ENCODE measurements at places on chromosomes 1 and 21.
A peak's percentile ranks its signal among the peaks of the same experiment; 100 is the strongest.

- DNase-seq: no peak
Measured at GRCh38 chr1:6688001-6688400, 13.6 kb downstream of the DNAJC11 start.

- no peak for DNase-seq
Measured at GRCh38 chr1:33007190-33008050, 29.3 kb downstream of the AK2 start.

DNA sequence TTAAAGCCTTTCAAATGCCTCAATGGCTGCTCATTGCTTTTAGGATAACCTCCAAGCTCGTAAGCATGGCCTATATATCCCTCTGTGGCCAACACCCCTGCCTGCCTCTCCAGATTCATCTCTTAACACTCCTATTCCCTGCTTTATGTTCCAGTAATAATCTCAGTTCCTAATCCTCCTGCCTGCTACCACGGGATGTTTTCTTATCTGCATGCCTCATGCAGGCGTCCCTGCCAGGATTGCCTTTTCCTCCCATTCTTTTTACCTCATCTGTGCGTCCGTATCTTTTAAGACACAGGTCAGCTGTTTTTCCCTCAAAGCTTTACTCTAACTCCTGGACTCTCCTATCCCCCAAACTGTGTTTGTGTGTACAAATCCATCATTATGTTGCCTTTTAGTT is 36.1 kb downstream of the ZBTB40 start:
- DNase-seq: no peak

DNA sequence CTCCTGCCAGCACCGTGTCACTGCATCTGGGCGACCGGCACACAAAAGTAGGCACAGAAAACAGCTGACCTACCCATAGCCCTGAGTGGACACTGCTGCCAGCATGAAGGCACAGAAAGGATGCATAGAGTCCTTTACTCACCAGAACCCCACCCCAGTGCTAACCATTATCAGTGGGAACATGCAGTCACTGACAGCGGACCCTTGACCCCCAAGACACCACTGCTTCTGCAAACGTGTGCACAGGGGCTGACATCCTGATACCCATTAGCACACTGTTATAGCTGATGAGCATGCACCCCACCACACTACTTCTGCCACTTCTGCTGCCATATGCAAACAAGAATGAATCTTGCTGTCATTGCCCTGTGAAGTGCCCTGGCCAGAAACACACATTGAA is 953.0 kb upstream of the NCAM2 start:
- DNase-seq: no peak

DNA sequence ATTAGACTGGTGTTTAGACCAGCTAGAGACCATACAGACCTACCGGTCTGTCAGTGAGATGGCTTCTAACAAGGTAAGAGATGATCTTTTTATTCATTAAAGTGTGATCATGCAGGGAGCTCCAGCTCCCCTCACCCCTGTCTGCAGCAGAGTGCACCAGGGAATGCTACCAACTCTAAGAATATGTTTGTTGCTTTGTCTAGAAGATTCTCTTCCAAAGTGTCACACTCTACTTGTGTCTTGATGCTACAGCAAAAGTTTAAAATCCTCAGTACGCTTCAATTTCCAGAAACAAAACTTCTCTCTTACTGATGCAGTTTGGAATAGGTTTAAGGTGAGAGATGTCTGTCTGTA is 201.4 kb upstream of the SGIP1 start:
- DNase-seq: no peak

- DNase-seq: peak; percentile 67
Measured at GRCh38 chr1:41573785-41574713, 89.6 kb upstream of the EDN2 start.

- no peak for DNase-seq
Measured at GRCh38 chr1:59903141-59903754, 23.3 kb downstream of the CYP2J2 start.

- no peak for DNase-seq
Measured at GRCh38 chr1:154869351-154870114, 548 bp downstream of the KCNN3 start.

DNA sequence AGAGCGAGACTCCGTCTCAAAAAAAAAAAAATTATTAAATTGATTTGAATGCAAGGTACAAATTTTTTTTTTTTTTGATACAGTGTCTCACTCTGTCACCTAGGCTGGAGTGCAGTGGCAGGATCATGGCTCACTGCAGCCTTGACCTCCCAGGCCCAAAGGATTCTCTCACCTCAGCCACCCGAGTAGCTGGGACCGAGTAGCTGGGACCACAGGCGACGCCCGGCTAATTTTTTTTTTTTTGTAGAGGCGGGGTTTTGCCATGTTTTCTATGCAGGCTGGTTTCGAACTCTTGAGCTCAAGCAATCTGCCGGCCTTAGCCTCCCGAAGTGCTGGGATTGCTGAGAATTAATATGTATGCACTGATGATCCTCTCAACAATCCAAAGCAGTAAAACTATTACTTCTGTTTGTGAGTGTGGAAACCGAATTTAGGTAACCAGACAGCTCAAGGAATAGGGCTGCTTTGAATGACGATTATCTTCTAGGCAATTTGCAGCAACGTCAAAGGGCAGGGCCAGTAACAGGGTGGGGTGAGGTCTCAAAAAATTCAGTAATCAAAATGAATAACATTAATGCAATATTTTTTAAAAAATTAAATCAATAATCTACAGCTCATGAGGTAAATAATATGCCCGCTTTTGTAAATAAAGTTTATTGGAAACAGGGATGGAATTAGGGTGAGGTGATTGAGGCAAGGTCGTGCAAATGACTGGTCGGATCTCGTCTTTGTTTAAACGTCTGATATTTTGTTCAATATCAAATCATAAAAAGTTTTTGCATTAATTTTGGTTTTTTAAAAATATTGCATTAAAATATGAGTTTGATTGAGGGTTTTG is 1.2 kb downstream of the CLSPN start:
- no peak for DNase-seq

DNA sequence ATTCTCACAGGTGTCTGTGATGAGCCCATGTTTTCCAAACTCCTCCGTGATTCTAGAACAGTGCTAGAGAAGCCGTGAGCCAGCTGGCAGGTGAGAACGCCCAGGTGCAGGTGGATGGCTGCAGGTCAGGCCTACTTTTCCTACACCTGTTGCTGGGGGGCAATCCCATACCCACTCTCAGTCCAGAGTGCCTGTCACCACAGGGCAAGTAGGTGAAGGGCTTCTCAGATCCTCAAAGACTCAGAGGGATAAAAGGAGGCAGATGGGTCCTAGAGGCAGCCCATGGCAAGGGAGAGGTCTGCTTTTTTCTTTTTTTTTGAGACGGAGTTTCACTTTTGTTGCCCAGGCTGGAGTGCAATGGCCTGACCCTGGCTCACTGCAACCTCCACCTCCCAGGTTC is 50.7 kb upstream of the H6PD start:
- DNase-seq: no peak

GRCh38 chr1:36109041-36109679 is 15.9 kb downstream of the COL8A2 start:
- no peak for DNase-seq

DNA sequence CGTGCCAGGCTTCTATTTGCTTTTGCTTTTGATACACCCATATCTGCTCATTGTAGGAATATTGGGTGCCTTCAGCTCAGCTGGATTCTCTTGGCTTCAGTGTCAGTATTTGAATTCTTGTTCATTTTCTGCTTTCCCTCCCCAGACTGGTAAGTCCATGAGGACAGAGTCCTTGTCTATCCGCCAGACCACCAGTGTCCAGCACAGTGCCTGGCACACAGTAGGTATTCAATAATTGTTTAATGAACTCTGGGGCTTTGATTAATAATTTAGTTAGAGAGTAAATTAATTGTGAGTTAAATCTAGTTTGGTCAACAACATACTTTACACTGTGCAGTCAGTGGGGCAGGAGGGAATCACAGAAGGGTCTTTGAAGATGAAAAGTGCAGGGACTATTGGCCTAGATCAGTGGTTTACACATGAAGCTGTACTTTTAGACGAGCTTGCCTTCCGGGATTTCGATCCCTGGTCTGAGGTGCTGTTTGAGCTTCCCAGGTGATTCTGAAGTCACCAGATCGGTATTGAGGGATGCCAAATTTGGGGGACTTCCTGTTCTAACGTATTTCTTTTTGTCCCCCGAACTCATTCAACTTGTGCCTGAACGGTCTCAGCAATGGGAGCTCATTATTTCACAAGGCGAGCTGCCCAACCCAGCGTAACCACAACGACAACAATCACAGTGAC is 119.1 kb upstream of the JUN start:
- DNase-seq: no peak

- no peak for DNase-seq
Measured at GRCh38 chr1:218656301-218657037, 311.3 kb downstream of the TGFB2 start.

DNA sequence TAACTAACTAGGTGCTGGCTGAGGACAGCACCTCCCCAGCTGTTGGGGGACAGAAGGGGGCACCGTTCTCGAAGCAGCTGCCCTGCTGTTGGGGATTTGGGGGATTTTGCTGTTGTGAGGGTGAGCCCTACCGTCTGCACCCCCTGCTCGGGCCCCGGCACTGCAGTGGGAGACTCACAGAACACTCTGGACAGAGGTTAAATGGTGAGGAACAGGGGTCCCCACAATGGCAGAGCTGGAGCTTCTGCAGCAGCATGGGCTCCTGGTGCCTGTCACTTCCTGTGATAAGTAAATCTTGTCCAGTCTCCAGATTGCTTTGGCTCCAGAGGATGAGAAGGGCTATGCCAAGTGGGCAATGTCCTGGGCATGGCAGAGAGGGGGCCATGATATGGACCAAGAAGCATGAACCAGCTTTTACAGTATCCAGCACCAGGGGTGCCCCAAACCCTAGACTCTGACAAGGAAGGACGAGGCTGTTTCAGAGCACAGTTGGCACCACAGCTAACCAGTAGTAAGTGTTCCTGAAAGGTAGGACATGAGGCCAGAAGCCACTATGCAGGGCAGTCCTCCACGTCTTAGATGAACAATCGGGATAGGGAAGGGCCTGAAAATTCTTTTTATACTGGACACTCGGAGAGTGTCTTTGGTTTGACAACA is 365.1 kb upstream of the VAMP3 start:
- no peak for DNase-seq

GRCh38 chr1:115458426-115459114 is 120.5 kb upstream of the NGF start:
- DNase-seq: no peak

DNA sequence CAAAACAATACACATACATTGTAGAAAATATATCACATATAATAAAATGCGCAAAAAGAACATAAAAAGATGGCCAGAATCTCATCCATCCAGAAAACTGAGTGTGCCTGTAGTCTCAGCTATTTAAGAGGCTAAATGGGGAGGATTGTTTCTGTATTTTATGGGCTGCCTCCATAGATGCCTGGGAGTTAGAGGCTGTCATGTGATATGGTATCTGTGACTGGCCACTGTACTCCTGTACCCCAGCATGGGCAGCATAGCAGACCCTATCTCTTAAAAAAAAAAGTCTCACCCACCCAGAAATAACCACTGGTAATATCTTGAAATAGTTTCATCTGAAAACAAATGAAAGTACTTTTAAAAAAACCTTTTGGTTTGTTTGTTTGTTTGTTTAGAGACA is 3.5 kb upstream of the TLCD4 start:
- DNase-seq: no peak

DNA sequence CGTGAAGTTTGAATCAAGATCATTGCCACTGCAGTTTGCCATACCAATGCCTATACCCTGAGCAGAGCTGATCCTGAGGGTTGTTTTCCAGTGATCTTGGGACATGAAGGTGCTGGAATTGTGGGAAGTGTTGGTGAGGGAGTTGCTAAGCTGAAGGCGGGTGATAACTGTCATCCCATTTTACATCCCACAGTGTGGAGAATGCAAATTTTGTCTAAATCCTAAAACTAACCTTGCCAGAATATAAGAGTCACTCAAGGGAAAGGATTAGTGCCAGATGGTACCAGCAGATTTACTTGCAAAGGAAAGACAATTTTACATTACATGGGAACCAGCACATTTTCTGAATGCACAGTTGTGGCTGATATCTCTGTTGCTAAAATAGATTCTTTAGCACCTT is 78.6 kb downstream of the FMN2 start:
- DNase-seq: no peak

DNA sequence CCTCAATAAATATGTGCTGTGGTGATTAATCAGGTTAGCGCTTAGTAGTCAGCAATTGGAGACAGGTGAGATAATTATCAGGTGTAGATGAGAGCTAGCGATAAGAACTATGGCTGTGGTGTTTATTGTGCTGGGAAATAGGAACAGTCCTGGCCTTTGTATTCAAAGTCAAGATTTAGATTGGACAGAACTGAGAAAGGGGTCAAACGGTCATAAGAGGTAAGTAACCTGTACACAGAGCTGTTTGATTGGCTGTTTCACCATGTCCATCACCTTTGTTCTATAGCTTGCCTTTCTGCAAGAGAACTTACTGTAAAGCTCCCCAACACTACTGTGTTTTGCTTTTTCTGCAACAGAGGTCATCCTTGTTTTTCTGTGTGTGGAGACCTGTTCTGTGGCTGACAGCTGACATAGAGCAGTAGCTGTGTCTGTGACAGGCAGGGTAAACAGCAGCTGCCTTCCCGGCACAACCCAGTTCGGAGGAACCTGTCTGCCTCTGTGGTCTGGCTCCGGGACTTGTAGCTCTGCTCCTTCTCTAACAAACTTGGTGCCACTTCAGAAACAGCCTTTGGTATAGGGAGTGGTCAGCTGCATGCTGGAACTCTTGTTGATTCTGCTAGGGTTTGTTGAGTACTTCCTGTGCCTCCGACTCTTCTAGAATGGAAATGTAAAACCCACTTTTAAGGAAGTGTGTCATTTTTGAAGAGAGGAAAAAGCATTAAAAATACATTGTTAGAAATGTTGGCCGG is 21.1 kb upstream of the CDC42 start:
- DNase-seq: no peak

DNA sequence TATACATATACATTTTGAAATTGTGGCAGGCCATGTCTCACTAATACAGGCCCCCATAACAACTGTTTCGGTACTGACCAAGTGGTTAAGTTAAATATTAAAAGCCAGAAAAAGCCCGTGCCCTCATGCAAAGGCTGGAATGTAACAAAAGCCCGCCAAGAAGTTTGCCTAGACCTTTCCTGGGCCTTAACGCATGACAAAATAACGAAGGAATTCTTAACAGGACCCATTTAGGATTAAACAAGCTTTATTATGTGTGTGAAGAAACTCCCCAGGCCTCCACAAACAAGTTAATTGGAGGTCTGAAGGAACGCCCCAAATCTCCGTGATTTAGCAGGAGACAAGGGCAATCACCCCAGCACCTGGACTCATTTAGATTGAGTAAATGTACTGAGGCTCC is 42.4 kb downstream of the TNFSF4 start:
- no peak for DNase-seq

DNA sequence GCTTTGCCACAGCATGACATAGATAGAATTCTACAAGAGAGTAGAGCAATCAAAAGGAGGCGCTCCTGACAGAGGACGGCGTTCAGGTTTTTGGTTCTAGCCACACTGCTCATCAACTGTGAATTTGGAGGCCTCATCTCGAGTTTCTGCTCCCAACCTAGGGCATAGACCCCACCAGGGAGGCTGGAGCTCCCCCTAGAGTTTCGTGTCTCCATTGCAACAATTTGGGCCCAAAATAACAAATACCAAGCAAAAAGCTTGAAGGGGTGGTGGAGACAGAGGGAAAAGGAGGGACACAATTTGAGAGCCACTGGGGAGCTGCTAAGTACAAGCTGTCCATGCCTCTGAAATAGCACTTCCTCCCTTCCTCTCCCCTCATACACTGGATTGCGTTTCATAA is 297.0 kb downstream of the GPATCH2 start:
- DNase-seq: no peak
